Stimulated activated CD4-positive, alpha-beta T cell treated with anti-CD3 and anti-CD28 coated beads, Interleukin-2, amount 100 ng/mL, for 4 hours (primary cell): ENCODE measurements at places on chromosomes 6 and 20.

DNA sequence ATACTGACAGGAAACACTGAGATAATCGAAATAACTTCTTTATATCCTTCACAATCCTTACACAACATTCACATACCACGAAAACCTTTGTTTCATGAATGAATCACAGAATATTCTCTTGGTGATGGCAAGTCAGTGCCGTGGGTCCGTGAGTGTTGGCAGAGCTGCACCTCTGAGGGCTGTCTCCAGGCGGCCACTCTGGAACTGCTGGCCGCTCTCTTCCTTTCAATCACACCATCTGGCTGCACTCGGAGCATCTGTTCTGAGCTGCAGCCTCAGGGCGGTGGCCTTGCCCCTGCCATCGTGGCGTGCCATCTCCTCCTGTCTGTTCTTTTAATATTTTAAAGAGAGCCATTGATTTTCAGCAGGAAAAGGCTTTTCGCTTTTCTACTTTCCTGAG lies 129.4 kb upstream of the AFDN start:
- DNase-seq, result no peak

DNA sequence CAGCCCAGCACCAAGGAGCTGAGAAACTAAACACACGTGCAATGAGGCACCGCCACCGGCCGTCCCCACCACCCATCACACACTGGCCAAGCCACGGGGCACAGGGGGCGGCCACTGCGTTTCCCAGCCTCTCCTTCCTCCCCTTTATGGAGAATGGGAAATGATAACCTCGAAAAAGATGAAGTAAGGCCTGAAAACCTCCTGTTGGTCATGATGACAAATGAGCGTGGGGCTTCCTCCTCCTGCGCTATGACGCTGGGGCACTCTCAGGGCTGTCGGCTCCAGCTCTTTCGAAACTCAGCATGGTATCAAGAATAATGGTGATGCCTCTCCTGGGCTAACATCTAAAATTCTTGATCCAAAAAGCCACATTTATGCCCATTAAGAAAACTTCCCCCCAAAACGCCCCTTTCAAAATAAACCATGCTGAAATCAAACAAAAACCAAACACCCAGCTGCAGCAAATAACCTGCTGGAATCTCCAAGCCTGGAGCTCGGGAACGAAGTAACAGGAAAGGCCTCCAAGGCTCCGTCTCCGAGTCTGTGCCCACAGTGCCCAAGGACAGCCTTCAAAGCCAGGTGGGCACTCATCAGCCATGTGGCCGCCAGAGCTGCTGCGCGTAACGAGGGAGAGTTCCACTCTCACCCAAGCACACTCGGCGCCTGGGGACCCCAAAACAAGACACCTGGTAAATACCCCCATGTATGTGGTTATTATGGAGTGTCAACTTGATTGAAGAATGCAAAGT lies 50.0 kb downstream of the TAF4 start:
- no peak for DNase-seq

- no peak for DNase-seq
Observed at GRCh38 chr20:44019638-44020335, 105.1 kb downstream of the TOX2 start.

DNA sequence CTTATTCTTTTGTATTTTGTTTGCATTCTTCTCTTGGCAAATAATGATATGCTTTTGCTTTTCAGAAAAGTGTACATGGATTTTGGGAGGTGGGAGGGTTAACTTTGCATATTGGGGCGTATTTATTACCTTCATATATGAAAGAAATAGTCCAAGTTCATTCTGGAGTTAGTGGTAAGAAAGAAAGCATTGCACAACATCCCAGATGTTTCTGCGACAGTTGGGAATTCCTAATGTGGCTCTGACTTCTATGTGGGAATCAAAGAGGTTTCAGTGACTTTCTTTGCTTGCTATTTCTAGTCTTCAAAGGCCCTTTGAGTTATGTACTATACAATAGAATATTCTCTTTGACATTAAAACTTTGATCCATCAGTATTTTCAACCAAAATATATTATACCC lies 78.1 kb downstream of the MMUT start:
- DNase-seq, result no peak

GRCh38 chr6:64983089-64983488 lies 723.9 kb downstream of the EYS start:
- no peak for DNase-seq

GRCh38 chr20:31581391-31581790 lies 23.7 kb upstream of the ID1 start:
- no peak for DNase-seq

GRCh38 chr6:2125158-2125557 lies 120.2 kb downstream of the GMDS start:
- no peak for DNase-seq

GRCh38 chr6:35017411-35018181 lies 123.5 kb downstream of the TCP11 start:
- no peak for DNase-seq

DNA sequence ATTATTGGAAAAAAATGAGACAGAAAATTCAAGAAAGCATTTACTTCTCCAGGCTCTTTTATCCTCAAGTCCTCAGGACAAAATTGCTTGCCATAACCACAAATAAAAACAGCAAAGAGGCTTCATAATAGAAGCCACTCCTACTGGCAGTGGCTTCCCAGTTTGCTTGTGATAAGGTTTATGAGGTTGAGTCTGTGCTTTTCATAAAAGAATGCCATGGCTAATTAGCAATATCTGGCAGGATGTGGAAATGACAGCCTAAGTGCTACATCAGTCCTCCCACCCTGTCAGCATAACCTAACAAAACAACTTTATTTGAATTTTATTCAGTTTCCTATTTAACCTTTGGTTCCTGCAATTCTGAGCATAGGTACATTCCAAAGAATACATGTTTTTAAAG lies 80.9 kb upstream of the HTR1E start:
- DNase-seq, result no peak

GRCh38 chr6:108728826-108729225 lies 119.4 kb upstream of the ARMC2 start:
- DNase-seq, result no peak

DNA sequence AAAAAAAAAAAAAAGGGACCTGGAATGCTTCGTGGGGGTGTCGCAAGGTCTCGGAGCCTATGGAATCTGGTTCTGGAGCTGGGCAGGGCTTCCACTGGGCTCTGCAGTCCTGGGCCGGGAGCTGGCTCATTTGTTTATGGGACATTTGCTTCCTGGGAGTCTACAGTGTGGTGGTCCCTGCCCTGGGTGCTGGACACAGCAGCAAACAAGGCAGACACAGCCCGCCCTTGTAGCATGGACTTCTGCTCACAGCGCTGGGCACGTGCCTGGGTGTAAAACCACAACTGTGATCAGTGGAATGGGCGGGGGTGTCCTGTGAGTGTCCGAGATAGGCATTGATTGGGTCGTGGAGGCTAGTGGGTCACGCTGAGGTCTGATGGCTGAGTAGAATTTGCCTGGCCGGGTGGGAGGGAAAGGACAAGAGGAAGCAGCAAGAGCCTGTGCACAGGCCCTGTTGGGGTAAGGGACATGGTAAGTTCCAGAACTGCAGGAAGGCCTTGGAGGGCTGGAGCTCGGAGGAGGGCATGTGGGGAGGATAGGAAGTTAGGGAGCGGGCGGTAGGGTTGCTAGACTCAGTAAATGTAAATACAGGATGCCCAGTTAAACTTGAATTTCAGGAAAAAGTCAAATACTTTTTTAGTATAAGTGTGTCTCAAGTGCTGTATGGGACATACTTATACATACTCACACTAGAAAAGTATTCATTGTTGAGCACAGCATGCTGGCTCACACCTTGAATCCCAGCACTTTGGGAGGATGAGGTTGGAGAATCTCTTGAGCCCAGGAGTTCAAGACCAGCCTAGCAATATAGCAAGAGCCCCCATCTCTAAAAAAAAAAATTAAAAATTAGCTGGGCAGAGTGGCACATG lies 61.3 kb upstream of the PMEPA1 start:
- no peak for DNase-seq
